ENCODE measurements at places on chromosomes 1 and 21.

GRCh38 chr1:160411271-160412027 is 11.1 kb downstream of the VANGL2 start:
- no peak for DNase-seq

- no peak for DNase-seq
Measured at GRCh38 chr1:90384193-90384592, 332.9 kb downstream of the BARHL2 start.

- DNase-seq, result no peak
Measured at GRCh38 chr1:216919060-216919970, 196.1 kb upstream of the ESRRG start.

DNA sequence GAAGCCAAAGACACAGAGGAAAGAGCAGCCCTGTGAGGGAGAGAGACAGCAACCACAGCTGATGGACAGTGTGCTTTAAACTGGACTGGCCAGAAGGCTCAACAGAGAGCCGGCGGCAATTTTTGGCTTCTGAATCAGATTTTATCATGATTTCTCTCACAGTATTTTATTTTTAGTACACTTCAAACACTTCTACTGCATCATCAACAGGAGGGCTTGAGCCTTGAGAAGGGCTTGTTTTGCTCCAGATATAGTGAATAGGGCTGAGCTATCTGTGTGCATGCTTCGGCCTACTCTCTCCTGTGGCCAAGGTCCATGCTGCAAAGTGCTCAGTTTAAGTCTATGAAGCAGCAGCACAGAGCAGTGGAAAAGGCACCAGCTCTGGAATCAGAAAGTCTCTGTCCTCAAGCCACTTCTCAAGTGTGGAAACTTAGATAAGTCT is 33.3 kb downstream of the ADCY10 start:
- no peak for DNase-seq

DNA sequence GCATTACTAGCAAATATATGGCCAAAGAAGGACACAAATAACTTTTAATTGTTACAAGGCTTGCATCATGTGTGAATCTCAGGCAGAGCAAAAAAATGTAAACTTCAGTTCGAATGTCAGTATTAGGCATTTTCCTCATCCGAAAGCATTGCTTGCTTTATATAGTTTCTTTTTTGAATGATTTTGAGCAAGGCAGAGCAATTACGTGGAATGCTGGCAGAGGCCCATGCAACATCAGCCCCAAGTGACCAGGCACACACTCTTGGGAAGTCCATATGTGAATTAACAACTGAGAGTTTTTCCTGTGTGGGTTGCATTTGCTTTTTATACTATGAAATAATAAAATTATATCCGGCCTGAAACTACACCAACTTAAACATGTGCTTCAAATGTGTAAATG is 274.8 kb downstream of the PTPRC start:
- DNase-seq, result peak; percentile 70

DNA sequence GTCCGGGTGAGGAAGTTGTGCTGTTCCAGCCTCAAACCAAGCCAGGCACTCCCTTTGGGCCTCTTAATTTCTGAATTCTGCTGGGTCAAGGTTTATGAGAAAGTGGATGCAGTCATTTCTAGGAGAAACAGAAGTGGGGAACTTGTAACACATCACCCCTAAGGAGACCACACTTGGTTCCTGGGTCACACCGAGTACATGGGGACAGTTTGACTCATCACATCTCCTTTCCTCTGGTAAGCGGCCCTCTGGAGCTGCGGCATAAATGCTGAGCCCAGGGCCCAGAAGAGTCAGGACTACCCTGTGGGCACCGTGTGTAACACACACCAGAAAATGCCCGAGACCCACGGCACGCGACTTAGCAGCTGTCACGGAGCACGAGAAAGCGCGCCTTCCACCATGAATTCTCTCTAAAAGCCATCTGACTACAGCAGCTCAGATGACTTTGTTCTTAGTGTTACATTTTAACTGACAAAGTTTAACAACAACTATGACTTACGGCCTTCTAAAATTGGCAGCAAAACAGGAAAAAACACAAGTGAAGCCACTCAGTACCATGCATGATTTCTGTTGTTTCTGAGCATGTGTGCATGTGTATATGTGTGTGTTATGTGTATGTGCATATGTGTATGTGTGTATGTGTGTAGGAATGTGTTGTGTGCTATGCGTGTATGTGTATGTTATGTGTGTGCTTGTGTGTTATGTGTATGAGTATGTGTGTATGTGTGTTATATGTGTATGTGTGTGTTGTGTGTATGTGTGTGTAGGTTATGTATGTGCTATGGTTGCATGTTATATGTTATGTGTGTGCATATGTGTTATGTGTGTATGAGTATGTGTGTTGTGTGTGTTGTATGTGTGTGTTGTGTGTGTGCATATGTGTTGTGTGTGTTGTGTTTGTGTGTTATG is 50.8 kb downstream of the TOMM20 start:
- DNase-seq, result peak; percentile 46

DNA sequence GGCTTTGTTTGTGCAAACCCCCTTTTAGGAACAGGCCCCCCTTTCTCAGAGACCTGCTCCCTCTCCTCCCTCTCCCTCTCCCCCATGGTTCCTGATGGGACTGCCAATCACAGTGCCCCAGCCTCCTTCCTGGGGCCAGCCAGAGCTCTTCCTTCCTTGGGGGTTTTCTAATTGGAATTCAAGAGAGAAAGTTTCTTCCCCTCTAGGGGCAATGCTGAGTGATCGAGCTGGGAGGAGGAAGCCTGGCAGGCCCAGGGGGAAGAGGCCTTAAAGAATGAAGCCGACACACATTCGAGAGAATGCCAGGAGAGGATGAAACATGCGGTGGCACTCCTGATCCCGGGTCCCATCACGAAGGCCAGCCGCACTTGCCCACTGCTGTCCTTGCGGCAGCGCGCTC is 21.3 kb upstream of the COL16A1 start:
- DNase-seq, result no peak

- peak; percentile 74 for DNase-seq
Measured at GRCh38 chr1:44239331-44239960, 26.2 kb downstream of the DMAP1 start.

DNA sequence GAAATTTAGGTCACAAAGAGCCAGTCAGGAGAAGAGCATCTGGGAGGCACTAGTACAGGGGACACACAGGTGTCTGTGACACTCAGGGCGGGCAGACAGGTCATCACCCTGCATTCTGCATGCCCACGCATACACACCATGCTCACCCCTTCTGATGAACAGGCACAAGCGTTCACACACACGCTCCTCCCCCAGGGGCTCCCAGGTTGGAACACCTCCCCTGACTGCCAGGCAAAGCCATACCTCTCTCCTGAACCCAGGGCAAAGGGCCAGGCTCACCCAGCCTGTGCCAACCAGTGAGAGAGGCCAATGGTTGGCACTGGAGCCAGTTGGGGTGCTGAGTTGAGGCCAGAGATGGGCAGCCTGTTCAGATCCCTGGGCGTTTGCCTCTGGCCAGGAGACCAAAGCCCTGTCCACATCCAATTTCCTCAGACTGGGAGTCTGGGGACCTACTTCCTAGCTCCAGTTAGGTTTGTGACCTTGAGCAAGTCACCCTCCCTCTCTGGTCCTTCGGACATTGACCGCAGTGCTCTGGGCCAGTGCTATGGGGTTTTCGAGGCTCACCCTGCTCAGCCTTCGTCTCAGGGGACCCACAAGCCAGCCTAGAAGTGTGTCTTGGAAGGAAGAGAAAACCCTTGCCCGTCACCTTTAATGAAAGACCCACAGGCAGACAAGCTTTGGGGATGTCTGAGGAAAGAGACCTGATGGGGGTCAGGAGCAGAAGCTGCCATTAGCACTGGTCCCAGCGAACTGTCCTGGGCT is 5.8 kb upstream of the LAD1 start:
- DNase-seq, result no peak

DNA sequence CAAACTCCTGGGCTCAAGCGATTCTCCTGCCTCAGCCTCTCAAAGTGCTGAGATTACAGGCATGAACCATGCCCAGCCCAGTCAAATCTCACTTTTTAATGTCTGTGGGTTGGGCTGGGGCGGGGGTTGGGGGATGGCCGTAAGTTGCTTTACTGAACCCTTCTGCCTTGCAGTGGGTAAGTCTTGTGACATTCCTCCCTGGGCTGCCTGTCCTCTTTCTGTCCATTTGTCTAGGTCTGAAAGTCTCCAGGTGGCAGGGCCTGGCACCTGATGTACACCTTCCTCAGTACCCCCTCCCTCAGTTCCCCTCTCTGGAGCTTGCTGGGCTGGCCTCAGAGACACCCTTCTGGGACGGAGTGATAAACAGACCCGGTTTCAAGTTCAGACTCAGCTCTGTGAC is 13.3 kb downstream of the ZNF362 start:
- no peak for DNase-seq

- peak; percentile 20 for DNase-seq
Measured at GRCh38 chr1:69836971-69837636, 269.4 kb downstream of the LRRC7 start.

GRCh38 chr1:62265956-62266935 is 53.0 kb downstream of the KANK4 start:
- DNase-seq, result no peak

DNA sequence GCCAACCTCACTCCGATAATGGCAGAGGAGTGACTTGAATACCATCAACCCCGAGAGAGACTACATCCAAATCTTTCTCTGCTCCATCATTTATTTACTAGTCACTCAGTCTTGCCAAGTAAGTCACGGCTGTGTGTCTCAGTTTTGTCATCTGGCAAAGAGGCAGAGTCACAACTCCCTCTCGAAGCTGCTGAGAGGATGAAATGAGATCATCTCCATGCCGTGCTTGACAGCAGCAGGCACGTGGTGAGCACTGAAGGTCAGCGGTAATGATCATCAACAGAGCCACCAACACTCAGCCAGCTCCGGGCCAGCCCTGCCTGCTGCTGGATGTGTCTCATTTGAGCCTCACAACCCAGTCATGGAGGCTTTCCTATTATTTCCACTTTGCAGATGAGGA is 19.9 kb downstream of the ALDH4A1 start:
- no peak for DNase-seq

GRCh38 chr1:61238359-61238665 is 156.0 kb downstream of the NFIA start:
- no peak for DNase-seq

GRCh38 chr1:236287757-236288619 is 6.2 kb upstream of the ERO1B start:
- DNase-seq, result peak; percentile 35

- DNase-seq, result peak; percentile 76
Measured at GRCh38 chr21:43318841-43319781, 107.8 kb downstream of the SIK1 start.

DNA sequence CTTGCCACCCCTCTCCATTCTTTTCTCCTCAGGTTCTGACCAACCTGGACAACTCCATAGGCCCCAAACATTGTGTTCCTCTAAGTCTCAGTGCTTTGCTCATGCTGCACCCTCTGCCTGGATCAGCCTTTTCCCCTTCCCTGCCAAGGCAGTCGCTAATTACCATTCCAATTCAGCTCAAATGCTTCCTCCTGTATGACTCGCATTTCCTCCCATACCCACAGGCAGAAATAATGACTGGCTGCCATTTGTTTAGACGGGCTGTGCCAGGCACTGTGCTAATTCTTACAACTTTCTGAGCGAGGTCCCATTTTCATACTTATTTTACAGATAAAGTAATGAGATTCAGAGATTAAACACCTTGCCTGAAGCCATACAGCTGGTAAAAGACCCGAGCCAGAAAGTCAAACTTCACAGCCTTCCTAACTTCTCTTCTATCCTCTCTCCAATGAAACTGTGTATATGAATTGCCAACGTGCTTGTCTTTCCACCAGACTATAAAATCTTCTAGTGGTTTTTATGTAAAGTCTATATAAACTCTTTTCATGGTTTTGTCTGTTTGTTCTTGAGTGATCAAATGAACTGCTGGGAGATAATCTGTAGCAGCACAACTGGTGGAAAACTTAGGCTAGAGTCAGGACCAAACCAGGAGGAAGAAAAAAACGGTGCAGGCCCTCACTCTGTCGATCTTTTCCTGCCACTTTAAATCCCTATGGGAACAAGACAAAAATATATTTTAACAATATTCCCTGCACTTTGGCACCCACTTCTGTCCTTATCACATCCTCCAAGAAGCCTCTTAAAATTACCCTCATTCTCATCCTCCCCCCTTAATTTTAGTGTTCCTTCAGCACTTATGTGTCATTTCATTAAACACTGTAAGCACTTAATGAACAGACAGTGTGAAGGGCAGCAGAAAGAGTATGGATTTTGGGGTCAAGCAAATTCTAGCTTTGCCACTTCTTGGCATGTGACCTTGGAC is 33.7 kb downstream of the RAB3B start:
- peak; percentile 55 for DNase-seq

- DNase-seq, result peak; percentile 100
Measured at GRCh38 chr1:185646202-185646683, 87.9 kb upstream of the HMCN1 start.

GRCh38 chr1:159307346-159308020 is 5.3 kb downstream of the FCER1A start:
- no peak for DNase-seq

- DNase-seq, result no peak
Measured at GRCh38 chr1:157407917-157408525, 144.3 kb downstream of the FCRL5 start.

DNA sequence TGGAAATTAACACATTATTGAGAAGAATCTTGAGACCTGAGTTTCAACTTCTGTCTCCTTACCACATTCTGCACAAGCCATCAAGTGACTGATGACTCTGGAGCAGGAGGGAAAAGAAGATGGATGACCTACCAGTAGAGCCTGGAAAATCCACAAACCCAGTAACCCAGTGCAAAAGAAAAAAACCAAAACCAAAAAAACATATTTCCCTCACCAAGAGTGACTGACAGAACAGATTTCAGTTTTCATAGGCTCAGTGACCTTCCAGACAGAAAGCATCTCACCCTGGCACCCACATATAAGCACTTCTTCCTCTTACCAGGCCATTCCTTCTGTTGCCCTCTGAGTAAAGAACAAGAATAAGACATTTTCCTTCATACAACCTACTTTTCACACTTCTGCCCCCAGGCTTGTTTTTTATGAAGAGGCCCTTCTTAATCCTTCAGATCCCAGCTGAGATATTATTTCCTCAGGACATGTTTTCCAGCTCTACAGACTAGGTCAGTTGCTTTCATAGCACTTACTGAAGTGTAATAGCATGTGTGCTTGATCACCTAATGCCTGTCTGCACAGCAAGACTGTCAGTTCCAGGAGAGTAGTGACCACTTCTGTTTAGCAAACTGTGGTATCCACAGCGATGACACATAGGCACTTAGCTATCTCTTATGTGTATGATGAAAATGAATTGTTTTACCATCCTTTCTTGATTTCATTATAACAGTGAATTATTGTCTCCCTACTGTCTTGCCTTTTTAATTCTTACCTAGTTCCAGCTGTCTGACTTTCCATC is 4.0 kb downstream of the TSACC start:
- no peak for DNase-seq

GRCh38 chr1:169044296-169044695 is 62.2 kb upstream of the ATP1B1 start:
- DNase-seq, result no peak
